ENCODE measurements at places on chromosomes 7 and 10.

DNA sequence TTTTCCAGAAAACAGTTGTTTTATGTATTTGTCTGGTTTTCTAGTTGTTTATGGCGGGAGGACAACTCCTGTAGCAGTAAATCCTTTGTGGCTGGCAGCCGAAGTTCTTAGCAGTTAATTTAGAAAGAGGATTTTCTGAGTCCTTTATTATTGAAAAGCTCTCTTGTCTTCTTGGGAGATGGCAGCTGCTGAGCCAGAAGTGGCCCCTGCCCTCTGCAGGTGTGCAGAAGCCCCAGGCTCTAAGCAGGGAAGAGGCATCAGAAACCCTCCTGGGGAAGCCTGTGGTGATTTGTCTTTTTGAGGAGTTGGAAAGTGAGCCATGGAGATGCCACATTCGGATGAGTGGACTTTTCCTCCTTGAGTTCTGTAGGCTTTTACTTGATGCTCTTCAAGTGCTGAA lies 106.3 kb downstream of the GLRX3 start:
- no peak for DNase-seq

GRCh38 chr7:135204341-135204749 lies 7.0 kb downstream of the WDR91 start:
- no peak for DNase-seq

GRCh38 chr7:39621784-39622411 lies 1.5 kb upstream of the RALA start:
- no peak for DNase-seq

DNA sequence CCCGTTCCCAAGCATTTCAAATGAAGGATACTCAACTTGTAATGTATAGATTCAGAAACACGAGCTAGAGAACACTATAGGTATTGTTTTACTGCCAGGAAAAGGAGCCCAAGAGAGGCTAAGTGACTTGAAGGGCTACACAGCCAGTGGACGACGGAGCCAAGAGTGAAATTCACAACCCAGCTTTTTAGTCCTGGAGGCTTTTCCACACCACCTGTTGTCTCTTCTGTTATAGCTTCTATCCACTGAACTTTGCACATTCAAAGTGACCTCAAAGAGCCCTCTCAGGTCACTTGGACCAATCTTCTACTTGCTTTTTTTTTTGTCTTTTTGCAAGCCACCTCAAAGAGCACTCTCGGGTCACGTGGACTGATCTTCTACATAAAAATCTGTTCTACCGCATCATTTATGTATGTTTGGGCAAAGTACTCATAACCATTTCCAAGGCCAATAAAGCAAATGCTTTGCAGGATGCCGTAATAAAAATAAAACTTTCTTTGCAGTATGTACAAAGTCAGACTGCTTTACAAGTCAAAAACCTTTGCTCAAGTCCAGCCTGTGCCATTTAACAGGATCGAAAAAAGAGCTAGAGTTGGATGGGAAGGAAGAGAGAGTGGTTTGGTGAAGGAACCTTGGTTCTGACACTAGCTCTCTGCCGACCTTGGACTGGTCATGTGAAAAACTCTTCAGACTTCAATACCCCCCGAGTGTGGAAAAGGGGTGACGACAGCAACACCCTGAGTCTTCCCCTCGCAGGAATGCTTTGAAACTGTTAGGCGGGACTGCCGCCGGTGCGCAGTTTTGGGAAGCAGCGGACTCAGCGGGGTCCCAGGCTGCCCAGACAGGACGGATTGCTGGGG lies 821 bp downstream of the SLC35B4 start:
- no peak for DNase-seq

DNA sequence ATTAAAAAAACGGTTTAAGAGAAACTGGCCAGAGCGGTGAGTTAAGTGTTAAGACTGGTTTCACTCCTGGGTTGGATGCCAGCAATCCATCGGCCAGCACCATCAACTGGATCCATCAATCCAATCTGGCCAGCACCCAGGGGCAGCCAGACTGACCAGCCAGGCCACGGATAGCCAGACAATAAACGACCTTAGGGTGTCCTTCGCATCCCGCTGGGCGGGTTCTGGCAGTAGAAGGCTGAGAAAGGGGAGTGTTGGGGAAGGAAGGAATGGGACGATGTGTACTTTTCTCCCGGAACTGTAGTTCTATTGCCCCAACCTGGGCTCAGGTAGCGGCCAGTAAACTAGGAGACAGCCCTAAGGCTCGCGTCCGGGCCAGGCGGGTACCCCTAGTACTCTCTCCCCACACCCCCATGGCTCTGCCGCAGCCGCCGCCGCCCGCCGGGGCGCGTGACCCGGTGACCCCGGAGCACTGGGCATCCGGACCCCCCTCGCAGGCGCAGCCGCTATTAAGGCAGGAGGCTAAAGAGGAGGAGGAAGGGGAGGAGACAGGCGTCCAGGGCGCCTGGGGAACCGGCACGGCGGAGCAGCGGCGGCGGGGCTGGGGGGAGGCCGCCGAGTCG lies at the start of gene CASD1:
TSS of gene CASD1 (plus strand) at position 546 of the 623 bp plus-strand sequence. CDS start 276 bp downstream, outside the sequence.
- DNase-seq: peak; percentile 66

DNA sequence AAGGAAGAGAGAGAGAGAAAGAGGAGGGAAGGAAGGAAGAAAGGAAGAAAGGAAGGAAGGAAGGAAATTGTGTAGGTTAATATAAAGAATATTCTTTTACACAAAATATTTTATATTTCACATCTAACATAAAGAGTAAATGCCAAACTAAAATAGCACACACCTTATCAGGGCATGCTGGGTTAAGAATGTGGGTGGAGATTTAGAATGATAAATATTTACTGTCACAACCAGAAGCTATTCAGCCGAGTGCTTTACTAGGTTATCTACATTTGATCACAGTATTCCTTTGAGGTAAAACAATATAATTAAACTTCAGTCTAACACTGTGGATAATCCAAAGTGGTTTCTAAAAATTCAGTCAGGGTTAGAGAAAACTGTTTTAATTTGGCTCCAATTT lies 103.3 kb downstream of the SEMA3A start:
- no peak for DNase-seq

DNA sequence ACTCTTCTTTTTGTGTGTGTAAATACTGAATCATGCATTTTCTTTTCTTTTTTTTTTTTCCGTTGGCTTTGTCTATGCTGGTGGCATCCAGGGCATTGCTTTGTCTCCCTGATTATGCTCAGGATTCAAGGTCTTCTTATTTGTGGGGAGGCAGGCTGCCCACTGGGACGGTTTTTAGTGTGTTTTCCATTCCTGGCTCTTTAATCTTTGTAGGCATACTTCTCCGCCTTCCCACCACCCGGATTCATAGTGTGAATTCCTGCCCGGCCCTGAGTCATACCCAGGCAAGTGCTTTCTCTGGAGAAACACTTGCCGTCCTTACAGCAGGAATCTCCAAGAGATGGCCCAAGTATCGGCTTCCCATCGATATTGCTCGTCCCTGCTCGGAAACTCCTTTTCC lies 5.2 kb downstream of the ZNF655 start:
- DNase-seq: no peak

DNA sequence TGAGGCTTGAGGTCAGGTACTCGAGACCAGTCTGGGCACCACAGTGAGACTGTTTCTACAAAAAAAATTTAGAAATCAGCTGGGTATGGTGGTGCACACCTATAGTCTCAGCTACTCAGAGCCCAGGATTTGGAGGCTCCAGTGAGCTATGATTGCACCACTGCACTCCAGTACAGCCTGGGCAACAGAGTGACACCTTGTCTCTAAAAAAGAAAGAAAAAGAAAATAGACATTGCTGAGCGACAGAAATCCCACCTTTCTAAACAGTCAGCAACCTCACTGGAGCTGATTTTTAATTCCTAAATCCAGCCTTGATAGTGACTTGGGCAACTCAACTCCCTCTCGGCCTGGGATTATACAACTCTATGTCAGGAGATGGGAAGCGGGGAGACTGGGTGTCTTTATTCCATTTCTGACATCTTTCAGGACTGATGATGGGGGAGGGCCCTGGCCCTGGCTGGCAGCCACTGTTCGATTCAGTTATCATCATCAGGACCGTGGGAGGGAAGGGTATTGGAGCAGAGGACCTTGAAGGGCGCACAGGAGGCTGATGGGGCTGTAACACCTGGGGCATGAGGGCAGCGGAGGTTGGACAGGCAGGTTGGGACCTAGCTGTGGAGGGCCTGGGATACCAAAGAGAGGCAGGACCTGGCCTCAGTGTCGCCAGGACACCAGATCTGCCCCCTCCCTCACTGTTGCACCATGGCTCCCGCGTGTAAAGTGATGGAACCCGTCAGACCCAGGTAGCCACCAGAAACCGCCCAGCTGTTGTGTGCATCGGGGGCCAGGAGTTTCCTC lies 14.7 kb downstream of the HSPB1 start:
- no peak for DNase-seq

DNA sequence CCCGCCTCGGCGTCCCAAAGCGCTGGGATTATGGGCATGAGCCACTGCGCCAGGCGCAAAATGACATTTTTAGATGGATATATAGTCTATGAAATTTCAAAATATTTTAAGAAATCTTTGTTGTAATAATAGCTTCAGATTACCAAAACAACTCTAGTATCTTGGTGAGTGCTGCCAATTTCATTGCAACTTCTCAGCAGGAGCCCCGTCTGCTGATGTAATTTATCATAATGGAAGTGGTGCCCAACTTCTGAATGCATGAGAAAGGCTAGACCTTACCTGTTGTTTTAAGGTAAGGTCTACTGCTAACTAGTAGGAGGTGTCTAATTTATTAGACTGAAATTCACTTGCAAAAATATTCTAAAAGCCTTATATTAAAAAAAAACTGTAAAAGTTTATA lies 20.0 kb downstream of the PDSS1 start:
- DNase-seq: no peak

DNA sequence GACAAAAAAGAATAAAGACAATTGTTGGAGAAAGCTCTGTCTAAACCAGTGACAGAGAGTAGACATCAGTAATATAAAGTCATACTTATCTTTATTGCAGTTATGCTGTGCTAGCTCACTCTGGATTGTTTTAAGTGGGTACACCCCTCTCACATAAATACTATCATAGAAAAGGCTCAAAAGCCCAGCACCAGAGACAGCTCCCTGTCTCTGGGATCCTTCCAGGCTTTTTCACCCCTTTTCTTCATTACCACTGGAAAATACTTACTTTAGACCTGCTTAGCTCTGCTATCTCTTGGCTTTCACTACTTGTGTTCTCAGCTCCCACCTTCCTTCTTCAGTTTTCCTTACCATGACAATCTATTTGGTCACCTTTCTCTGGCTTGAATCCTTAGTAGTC lies 259.1 kb upstream of the MINDY3 start:
- no peak for DNase-seq

DNA sequence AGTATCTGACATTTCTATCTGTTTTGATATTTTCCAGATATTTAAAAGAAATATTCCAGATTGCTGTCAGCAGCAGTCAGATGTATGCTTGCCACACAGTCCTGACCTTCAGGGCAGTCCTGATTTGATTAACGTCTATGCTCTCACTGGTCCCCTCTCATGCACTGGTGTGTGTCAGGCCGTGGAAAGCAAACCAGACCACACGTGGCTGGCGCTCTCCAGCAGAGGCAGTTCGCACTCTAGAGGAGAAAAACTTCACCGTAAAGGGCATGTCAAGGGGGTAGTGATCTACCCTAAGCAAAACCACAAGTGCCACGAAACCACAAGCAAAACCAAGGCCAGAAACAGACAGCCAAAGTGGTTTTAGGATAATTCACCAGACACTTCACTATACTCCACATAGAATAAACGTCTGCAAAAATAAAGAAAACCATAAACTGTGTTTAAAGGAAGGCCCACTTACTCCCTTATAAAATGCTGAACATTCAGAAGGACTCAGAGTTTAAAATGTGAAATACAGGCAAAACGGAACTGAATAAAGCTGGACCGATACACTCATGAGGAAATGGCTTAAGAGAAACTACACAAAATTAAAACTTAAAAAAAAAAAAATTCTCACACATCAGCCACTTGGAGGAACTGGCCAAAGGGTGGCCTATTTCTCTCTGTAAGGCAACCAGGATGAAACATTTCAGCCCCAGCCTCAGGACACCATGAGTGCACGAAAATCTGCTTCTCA lies 26.4 kb downstream of the PARP12 start:
- peak; percentile 31 for DNase-seq

- DNase-seq: no peak
Observed at GRCh38 chr7:42747044-42747443, 164.8 kb downstream of the C7orf25 start.

DNA sequence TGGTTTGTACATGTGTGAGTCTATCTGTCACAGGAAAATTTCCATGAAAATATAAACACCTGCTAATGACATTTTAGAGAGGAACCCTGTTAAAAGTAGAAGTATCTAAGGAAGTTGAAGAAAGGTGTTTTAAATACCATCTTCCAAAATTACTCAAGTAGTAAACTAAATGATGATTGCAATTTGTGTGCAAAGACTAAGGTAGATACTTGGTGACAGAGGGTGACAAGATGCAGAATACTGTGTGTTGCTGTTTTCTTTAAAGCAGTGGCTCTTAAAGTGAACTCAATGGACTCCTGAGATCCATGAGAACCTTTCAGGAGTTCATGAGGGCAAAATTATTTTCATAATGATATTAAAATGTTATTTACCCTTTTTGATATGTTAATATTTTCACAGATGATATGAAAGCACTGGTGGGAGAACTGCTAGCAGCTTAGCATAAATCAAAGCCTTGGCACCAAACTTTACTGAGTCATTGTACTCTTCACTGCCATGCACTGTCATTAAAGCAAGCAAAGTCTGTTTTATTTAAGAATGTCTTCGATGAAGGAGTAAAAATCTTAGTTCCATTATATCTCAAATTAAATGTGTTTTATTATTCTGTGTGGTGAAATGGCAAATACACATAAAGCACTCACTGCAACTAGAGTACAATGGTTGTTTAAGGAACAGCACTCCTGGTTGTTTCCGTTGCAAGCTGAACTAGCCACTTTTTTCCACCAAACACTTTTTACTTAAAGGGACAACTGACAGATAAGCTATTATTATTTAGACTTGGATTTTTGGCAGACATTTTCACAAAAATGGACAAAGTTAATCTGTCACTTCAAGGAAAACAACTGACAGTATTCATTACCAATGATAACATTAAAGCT lies 133.7 kb downstream of the LRRN3 start:
- DNase-seq: no peak

- DNase-seq: no peak
Observed at GRCh38 chr7:36957620-36958019, 233.3 kb upstream of the AOAH start.

GRCh38 chr7:30997316-30997715 lies 33.6 kb downstream of the GHRHR start:
- no peak for DNase-seq

GRCh38 chr7:66542049-66542448 lies 86.6 kb upstream of the KCTD7 start:
- no peak for DNase-seq

GRCh38 chr10:44990302-44990655 lies 10.4 kb upstream of the ZNF22 start:
- no peak for DNase-seq

GRCh38 chr10:124536496-124537050 lies 75.0 kb downstream of the LHPP start:
- no peak for DNase-seq
